Activated CD4-positive, alpha-beta T cell treated with anti-CD3 and anti-CD28 coated beads for 36 hours (primary cell): ENCODE measurements at places on chromosomes 7 and 10. TPM values are rescaled to one million over a fixed set of nuclear protein-coding genes. Genes with fewer than 3 reads are reported as not detected.

- no peak for DNase-seq
- H3K27ac ChIP-seq: no peak overlapping the region
- no peaks in the 10 kb centered on the region for H3K36me3 ChIP-seq
- peaks cover 4% of the 10 kb centered on the region for H3K27me3 ChIP-seq
These were observed 300.7 kb upstream of the CELF2 start for GRCh38 chr10:10716972-10717371.

- H3K27ac ChIP-seq: peak overlapping the region; percentile 34
- H3K27me3 ChIP-seq: no peaks in the 10 kb centered on the region
- no peak overlapping the region for H3K4me3 ChIP-seq
- H3K36me3 ChIP-seq: no peaks in the 10 kb centered on the region
- DNase-seq: peak; percentile 35
These were observed 67.5 kb upstream of the TES start for GRCh38 chr7:116142850-116143249.

DNA sequence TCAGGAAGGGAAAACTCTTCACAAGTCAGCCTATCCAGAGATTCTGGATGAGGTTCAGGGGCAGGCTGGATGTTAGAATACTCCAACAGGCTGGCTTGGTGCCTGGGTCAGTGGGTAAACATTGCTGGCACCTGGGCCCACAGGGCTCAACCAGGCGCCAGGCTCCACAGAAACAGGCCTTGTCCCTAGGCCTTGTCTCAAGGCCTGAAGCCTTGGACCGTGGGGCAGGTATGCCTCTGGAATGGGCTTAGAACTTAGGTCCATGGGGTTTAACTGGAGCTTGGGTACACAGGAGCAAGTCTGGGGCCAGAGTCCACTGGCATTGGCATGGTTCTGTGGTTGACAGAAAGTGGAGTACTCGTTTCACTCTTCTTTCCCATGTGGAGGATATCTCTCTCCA, 263.0 kb upstream of the ETV1 start:
- H3K27ac ChIP-seq: no peak overlapping the region
- H3K4me3 ChIP-seq: no peak overlapping the region
- H3K27me3 ChIP-seq: no peaks in the 10 kb centered on the region
- H3K4me1 ChIP-seq: no peaks in the 10 kb centered on the region
- no peak for DNase-seq

GRCh38 chr10:16674147-16674703, 143.0 kb downstream of the RSU1 start:
- no peaks in the 10 kb centered on the region for H3K27me3 ChIP-seq
- no peak for DNase-seq
- no peaks in the 10 kb centered on the region for H3K4me1 ChIP-seq
- H3K36me3 ChIP-seq: peaks cover 35% of the 10 kb centered on the region

TSPAN15 gene
- 0.85 TPM for total RNA-seq

DNA sequence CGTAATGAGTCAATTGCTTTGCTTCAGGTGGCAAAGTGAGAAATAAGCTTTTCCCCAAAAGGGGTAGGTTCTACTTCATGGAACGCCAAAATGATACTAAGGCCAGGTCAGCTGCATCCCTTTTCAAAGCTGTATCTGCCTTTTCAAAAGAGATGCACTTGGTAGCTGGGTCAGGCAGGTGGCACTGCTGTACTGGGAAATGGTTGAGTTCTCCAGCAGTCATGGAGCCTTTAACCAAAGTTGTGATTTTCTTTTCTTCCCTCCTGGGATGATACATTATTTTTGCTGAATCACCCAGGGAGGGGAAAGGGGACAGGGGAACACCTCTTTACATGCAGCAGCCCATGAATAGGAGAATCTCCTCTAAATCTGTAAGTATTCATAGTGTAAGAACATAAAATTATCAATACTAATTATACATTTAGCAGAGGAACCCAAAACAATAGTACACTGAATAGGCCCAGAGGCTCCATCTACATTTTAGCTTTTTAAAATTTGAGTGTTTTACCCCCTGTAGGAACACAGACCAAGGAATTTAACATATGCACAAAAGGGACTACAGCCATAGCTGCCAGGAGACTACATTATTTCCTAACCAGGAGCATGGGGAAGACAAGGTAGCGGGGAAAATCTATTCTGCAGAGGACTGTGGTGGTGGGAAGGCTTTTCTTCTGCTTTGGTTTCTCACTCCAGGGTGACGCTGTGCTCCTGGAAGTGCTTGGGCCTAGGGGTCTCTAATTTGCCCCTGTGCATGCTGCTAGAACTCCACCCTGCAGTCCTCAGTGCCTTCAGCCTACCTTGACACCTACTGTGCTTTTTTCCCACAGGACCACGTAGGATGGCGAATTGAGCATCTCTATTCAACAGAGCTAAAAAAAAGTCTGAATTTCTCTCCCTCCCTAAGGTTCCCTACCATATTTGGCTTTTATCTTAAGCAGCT, 6.4 kb upstream of the GPR22 start:
- H3K4me3 ChIP-seq: no peak overlapping the region
- no peaks in the 10 kb centered on the region for H3K36me3 ChIP-seq
- H3K27me3 ChIP-seq: no peaks in the 10 kb centered on the region
- H3K27ac ChIP-seq: no peak overlapping the region

DNA sequence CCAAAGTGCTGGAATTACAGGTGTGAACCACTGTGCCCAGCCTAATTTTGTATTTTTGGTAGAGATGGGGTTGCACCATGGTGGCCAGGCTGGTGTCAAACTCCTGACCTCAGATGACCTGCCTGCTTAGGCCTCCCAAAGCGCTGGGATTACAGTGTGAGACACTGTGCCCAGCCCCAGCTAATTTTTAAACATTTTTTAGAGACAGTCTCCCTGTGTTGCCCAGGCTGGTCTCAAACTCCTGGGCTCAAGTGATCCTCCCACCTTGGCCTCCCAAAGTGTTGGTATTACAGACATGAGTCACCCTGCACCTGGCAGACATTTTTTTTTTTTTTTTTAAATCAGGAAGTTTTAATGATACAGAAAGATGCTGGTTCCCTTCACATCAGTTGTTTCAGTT, 15.5 kb downstream of the DENND10 start:
- peaks cover 26% of the 10 kb centered on the region for H3K36me3 ChIP-seq
- peaks cover 4% of the 10 kb centered on the region for H3K4me1 ChIP-seq
- H3K27me3 ChIP-seq: no peaks in the 10 kb centered on the region

- no peak overlapping the region for H3K27ac ChIP-seq
- peak; percentile 1 for DNase-seq
- no peaks in the 10 kb centered on the region for H3K27me3 ChIP-seq
- no peaks in the 10 kb centered on the region for H3K4me1 ChIP-seq
These were observed 10.9 kb downstream of the AQP1 start for GRCh38 chr7:30922596-30922995.

- DNase-seq: no peak
- no peak overlapping the region for H3K4me3 ChIP-seq
- H3K36me3 ChIP-seq: peaks cover 15% of the 10 kb centered on the region
- H3K27me3 ChIP-seq: no peaks in the 10 kb centered on the region
- H3K27ac ChIP-seq: no peak overlapping the region
- H3K4me1 ChIP-seq: peaks cover 19% of the 10 kb centered on the region
These were observed 51.0 kb downstream of the ATXN7L1 start for GRCh38 chr7:105825371-105825770.

TMEM72 gene
- total RNA-seq: not detected

- DNase-seq: no peak
- no peak overlapping the region for H3K27ac ChIP-seq
- no peak overlapping the region for H3K4me3 ChIP-seq
- no peaks in the 10 kb centered on the region for H3K36me3 ChIP-seq
- H3K4me1 ChIP-seq: no peaks in the 10 kb centered on the region
These were observed 603.4 kb upstream of the AUTS2 start for GRCh38 chr7:68994841-68995240.

GRCh38 chr10:19775296-19775695, 40.9 kb upstream of the PLXDC2 start:
- no peaks in the 10 kb centered on the region for H3K27me3 ChIP-seq
- H3K27ac ChIP-seq: no peak overlapping the region
- H3K36me3 ChIP-seq: no peaks in the 10 kb centered on the region
- no peak overlapping the region for H3K4me3 ChIP-seq
- no peak for DNase-seq

- no peak overlapping the region for H3K27ac ChIP-seq
- DNase-seq: no peak
- H3K4me1 ChIP-seq: no peaks in the 10 kb centered on the region
- H3K27me3 ChIP-seq: no peaks in the 10 kb centered on the region
These were observed 24.3 kb upstream of the LARP4B start for GRCh38 chr10:955820-956217.

DNA sequence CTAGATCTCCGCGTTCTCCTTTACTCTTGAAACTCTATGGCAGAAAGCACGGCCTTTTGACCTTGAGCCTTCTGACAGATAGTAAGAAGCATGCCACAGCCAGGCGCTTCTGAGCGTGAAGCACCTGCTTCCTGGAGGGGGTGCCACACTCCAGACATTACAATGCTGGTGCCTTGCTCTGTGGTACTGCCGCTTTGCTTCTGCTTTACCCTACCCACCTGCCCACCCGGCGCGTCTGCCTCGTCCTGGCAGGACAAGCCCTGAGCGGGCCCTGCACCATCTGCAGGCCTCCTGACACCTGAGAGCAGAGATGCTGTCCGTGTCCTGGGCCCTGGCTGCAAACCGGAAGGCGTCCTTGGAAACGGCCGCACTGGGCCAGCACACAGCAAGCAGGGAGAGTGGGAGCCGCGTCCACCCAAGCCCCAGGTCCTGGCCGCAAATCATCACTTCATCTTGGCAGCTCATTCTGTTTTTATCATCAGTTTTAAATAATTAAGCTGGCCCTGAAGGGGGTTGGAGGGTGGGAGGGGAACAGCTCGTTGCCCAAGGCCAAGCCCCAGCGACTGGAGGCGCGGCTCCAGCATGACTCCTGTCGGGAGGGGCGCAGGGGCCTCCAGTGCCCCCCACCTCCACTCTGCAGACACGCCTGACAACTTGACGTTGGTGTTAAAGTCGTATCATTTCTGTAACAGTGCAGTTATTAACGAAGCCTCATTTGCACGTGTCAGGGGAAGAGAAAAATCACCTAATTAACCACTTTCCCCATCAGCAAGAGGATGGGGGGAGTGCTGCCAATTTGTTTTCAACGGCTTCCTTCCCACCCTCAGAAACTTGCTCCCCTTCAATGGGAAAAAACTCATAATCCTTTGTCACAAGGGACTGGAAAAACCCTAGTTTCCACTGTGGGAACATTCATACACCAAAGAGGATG, 132.2 kb downstream of the MAD1L1 start:
- H3K4me3 ChIP-seq: no peak overlapping the region
- no peaks in the 10 kb centered on the region for H3K27me3 ChIP-seq
- H3K4me1 ChIP-seq: peaks cover 56% of the 10 kb centered on the region
- H3K27ac ChIP-seq: peak overlapping the region; percentile 75
- DNase-seq: peak; percentile 72

- peaks cover 62% of the 10 kb centered on the region for H3K36me3 ChIP-seq
- H3K4me3 ChIP-seq: no peak overlapping the region
- no peak overlapping the region for H3K27ac ChIP-seq
- peaks cover 39% of the 10 kb centered on the region for H3K4me1 ChIP-seq
These were observed 27.7 kb downstream of the SHOC2 start for GRCh38 chr10:110947061-110947595.

DNA sequence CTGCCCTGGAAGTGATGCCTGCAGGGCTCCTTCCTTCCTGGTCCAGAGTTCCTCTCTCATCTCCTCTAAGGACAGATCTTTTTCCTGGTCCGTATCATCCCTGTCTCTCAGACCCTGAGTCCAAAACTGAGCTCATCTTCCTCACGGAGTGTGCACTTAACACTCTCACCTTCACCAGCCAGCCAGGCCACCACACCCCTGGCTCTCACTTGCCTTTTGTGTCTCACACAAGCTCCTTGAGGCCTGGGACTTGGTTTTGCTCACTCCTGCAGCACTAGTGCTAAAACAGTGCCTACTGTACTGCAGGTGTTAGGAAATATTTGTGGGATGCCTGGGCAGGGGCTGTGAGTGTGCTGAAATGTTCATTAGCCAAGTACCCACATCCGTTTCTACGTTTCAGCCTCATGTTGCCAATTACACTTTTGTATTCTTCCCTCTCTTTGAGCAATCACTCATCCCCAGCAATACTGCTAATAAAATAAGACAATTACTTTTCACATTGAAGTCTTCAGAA, 21.4 kb upstream of the PARP12 start:
- H3K36me3 ChIP-seq: no peaks in the 10 kb centered on the region
- DNase-seq: peak; percentile 28
- no peak overlapping the region for H3K27ac ChIP-seq
- no peaks in the 10 kb centered on the region for H3K27me3 ChIP-seq

DNA sequence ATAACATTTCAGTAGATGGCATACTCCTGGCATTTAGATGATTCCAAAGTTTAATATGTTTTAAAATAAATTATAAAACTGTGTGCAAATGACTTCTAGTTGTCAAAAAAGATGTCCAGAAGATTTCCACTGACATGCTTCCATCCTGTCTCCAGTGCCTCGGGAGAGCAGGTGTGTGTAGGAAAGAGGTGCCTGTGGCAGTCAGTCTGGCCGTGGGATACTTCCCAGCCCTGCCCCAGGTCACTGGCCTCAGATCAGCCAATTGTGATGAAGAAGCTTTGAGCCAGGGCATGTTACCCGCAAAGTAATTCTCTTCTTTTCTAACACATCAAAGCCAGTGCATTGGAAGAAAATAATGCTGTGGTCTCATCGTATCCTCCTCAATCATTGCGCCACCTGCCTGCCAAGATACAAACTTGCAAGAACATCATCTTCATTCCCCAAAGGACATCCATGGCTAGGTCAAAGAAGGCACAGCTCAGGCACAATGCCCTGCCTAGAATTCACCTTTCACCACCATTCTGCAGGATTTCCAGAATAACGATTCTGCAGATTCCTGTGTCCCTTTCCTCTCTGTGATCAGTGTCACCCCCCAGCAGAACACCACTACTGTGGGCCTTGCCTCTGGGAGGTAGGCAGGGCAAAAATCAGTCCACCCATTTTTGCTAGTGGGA, 6.3 kb upstream of the KCNMA1 start:
- H3K27ac ChIP-seq: no peak overlapping the region
- peaks cover 25% of the 10 kb centered on the region for H3K27me3 ChIP-seq
- no peaks in the 10 kb centered on the region for H3K36me3 ChIP-seq

GRCh38 chr7:148963583-148964482, 64.5 kb downstream of the PDIA4 start:
- peak overlapping the region; percentile 93 for H3K27ac ChIP-seq
- DNase-seq: peak; percentile 20
- H3K27me3 ChIP-seq: no peaks in the 10 kb centered on the region
- peak overlapping the region; percentile 87 for H3K4me3 ChIP-seq

GRCh38 chr7:115183431-115184057, 261.6 kb downstream of the MDFIC start:
- H3K27me3 ChIP-seq: no peaks in the 10 kb centered on the region
- DNase-seq: no peak

GRCh38 chr7:90503367-90503766, 33.9 kb downstream of the PTTG1IP2 start:
- no peak overlapping the region for H3K4me3 ChIP-seq
- no peak for DNase-seq
- H3K4me1 ChIP-seq: no peaks in the 10 kb centered on the region
- no peaks in the 10 kb centered on the region for H3K36me3 ChIP-seq
- H3K27me3 ChIP-seq: no peaks in the 10 kb centered on the region

- H3K4me1 ChIP-seq: no peaks in the 10 kb centered on the region
- no peak overlapping the region for H3K27ac ChIP-seq
- H3K36me3 ChIP-seq: no peaks in the 10 kb centered on the region
- no peak overlapping the region for H3K4me3 ChIP-seq
- no peak for DNase-seq
These were observed 461.0 kb downstream of the KIF20B start for GRCh38 chr10:90162271-90162853.
